ENCODE measurements at places on chromosomes 5 and 9.

DNA sequence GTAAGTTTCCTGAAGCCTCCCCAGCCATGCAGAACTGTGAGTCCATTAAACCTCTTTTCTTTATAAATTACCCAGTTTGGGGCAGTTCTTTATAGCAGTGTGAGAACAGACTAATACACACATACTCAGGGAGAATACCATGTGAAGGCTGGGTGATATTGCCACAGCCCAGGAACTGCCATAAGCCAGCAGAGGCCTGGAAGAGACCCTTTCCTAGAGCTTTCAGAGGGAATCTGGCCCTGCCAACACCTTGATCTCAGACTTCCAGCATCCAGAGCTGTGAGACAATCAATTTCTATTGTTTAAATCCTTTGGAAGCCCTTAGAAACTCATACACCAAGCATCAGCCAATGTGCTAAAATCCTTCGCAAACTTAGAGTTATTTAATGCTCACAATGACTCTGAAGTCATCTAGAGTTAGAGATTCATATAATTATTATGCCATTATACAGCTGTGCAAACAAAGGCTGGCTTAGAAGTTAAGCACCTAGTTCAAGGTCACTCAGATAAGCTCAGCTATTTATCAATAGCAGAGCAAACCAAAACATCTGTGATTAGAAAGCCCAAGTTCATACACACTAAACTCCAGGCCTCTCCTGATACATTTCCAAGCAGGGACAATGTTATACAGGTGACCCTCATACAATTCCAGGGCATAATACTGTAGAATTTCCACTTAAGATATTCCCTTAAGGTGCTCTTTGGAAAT lies 531.8 kb upstream of the DAP start:
- DNase-seq, result no peak

GRCh38 chr5:175681045-175681967 lies 23.4 kb downstream of the HRH2 start:
- DNase-seq, result no peak

DNA sequence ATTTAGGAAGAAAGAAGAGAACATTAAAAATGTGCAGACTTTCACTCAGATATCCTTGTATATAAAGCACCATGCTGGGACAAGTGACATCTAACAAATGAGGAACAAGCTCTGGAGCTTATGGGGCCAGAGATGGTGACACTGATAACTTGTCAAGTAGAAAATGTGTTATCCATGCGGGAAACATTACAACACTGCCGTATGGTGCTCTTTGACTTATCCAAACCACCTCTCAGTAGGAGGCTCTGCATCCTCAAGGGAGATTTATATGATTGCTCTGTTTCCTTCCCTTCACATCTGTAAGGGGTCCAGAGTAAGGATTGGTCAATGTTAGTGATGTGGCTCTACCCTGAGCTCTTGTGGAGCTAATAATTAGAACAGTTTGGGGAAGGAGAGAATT lies 23.5 kb downstream of the KCTD16 start:
- DNase-seq, result no peak

DNA sequence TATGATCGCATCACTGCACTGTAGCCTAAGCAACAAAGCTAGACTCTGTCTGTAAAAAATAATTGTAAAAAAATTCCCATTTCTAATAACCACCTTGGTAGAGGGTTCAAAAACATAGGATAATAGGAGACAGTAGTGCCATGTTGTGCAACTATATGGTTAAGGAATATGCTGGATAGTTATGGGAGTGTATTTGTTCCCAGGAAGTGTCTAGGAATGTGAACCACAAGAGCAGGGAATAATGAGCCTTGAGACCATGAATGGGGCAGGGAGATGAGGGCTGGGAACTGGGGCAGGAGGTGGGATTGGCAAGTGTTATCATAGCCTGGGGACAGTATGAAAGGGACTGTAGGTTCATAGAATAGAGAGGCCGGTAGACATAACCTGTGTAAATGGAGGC lies 50.4 kb downstream of the RUSC2 start:
- DNase-seq, result no peak

GRCh38 chr5:154395407-154396106 lies 50.2 kb upstream of the SAP30L start:
- DNase-seq, result no peak

DNA sequence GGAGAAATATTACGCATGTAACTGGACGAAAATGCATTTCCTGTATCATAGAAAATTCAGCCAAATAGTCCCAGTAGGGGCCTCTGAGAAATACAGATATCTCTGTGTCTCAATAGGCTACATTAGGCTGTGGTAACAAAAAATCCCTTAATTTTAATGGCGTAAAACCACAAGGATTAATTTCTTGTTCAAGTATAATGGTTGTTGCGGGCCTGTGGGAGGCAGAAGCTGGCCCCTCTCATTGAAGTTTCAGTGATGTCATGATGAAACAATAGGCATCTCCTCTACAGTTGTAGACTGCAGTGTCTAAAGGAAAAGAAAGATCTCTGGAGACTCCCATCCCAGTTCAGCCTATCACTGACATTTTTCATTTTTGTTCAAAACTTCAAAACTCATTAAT lies 1625.6 kb upstream of the C9orf72 start:
- no peak for DNase-seq

GRCh38 chr9:35862328-35862727 lies 7.9 kb downstream of the OR13J1 start:
- DNase-seq, result no peak

- no peak for DNase-seq
Measured at GRCh38 chr5:9622971-9623421, 7.2 kb downstream of the TAS2R1 start.

DNA sequence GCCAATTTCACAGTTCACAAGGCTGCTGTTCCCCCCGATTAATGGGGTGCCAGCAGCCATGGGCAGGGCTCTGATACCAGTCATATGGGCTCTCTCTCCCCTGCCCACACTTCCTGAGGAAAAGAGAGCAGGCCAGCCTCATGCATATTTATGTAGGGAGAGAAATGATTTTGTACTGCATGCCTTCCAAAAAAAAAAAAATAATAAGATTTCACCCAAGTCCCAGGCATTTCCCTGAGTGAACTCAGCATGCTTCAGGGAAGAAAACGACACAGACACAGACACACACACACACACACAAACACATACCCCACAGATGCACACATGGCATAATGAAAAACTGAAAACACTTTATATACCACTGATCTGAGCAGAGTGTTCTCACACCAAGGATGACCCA lies 232.8 kb downstream of the ASTN2 start:
- DNase-seq, result no peak

DNA sequence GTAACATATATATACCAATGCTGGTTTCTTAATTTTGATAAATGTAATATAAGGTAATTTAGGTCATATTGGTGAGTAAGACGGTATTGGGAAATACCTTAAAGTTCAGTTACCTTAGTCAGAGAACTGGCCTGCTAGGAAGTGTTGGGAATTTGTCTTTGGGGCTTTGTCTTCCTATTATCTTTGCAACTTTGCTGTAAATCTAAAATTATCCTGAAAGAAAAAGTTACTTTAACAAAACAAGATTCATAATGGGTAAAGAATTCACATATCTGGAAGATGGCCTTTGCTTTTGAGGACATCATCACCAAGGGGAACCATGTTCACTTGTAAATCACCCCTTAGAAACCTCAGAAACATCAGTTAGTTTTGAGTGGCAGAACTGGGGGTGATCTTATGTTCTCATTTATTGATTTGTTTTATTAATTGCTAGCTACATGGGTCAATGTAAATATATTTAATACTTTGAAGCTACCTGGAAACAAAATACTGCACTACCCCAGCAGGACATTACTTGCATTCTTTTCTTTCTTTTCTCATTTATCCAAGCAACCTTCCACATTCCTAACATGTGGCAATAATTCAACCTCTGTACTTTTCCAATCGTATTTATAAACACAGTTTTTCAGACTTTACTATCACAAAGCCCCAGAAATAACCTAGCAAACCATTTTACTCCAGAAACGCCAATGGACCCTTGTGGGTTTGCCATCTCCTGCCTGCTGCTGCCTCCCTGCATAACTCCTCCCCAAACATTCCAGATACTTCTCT lies 41.4 kb downstream of the GLIS3 start:
- no peak for DNase-seq

GRCh38 chr9:3181049-3181953 lies 337.4 kb upstream of the PUM3 start:
- DNase-seq, result peak; percentile 24

DNA sequence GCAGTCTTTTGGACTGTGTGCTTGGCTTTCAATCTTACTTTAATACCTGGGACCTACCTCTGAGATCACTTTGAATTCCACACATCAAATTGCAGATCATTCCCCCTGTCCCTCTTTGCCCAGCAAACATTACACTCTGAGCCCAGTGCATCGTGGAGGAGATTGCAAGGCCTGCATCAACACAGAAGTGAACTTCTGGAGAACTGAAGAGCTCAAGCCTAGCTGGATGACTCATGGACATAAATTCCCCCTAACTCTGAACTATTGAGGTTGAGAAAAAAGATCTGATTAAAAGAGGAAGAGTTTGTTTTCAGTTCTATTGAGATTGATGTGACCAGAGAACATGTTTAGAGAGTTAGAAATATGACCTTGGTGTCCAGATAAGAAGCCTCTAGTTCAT lies 316.0 kb upstream of the DMAC1 start:
- no peak for DNase-seq

- no peak for DNase-seq
Measured at GRCh38 chr5:170301981-170302652, 4.5 kb upstream of the LCP2 start.

- no peak for DNase-seq
Measured at GRCh38 chr9:98825414-98825813, 17.9 kb downstream of the GALNT12 start.

GRCh38 chr5:122030251-122030650 lies 47.8 kb downstream of the LOX start:
- DNase-seq, result no peak

- no peak for DNase-seq
Measured at GRCh38 chr9:91580136-91580535, 156.5 kb upstream of the NFIL3 start.

DNA sequence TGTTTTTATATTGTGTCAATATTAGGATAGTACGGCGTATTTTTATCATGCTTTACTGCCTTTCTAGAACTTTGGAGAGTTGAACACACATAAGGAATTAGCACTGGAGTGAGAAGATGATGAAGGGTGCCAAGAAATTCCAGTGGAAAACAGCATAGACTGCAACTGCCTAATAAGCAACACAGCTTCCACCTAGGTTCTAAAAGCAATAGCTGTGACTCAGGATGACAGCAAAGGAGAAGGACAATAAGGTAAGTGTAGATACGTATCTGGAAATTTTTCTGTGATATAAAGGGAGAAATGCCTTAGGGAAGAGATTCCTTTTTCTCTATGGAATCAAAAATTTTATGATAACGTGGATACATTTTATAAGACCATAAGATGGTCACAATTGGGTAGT lies 7.4 kb downstream of the PTPRD start:
- DNase-seq, result no peak

DNA sequence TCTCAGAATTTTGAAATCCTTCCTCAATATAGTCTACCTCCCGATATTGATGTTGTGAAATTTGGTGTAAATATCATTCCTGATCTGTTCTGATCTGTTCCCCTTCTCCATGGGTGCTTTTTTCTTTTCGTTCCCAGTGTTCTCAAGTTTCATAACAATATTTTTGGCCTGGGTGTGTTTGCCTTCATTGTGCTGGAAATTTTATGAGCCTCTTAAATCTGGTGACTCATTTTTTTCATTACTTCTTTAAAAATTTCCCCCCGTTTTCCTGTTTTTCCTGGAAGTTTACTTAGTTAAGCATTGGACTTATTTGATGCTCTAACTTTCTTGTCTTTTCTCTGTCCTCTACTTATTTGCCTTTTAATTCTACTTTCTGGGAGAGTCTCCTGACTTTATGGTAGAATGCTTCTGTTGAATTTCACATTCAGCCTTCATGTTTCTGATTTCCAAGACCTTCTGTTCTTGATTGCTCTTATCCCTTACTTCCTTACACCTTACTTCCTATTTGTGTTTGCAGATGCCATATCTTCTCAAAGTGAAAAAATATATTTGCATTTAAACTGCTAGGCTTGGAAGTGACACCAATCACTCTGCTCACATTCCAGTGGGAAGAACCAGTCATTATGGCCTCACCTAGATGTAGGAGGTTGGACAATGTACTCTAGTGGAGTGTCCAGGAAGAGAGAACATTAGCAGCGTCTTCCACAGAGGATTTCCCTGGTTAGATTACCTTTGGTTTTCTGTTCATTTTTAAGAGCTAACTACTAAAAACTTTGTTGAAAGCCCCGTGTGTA lies 441.9 kb downstream of the ARHGEF28 start:
- no peak for DNase-seq

DNA sequence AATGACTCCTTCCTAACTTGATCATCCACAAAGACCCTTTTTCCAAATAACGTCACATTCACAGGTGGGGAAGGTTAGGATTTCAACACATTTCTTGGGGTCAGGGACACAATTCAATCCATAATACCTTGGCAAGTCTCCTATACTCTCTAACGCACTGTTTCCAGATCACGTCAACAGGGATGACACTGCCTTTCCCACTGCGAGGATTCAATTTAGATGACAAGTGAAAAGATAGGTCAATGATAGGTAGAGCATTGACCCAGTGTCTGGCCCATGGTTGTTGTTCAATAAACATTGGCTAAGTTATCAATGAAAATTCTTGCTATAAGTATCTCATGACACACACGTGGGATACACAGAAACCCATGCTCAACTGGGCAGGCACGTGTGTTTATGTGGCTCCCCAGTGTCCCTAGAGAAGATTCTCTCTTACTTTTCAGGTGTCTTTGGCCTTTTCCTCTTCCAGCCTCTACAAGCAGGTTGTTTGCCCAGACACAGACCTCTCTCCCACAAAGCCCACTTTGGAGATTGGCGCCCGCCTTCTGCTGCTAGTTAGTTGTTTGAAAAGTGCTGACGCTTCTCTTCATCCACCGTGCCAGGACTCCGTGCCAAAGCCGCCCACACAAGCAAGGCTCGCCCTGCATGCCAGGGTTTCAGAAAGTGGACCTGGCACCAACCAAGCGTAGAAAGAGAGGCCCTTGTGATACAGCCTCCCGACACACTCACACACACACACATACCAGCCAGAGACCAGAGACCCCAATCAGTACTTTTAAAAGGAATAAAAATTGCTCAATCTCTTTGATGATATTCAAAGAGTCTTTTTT lies 594.5 kb downstream of the BNC2 start:
- no peak for DNase-seq

- DNase-seq, result peak; percentile 78
Measured at GRCh38 chr9:136403538-136403914, 3.6 kb upstream of the SNAPC4 start.

DNA sequence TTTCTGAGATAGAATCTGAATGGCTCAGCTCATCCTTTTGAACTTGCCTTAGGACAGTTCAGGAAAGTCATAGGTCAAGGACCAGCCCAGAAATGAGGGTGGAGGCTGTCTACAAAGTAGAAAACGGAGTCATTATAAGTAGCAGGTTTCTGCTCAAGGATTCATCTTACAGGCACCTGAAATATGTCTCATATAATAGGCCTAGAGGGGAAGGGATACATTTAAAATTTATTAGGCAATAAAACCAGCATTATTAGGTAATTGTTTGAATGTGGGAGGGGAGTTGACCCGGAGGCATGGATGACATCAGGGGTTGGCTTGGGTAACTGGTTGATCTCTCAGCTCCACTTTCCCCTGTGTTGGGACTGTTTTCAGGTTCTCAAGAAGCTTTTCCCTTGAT lies 11.9 kb upstream of the GALNT10 start:
- DNase-seq, result no peak

- no peak for DNase-seq
Measured at GRCh38 chr9:136199391-136200288, 5.3 kb downstream of the LHX3 start.

Measured in stimulated activated CD4-positive, alpha-beta T cell treated with anti-CD3 and anti-CD28 coated beads, Interleukin-4, amount 100 ng/mL, for 24 hours (primary cell).